NCI-H69 (cell line): ENCODE measurements at places on chromosomes 1 and 21.
A peak's percentile ranks its signal among the peaks of the same experiment; 100 is the strongest.

DNA sequence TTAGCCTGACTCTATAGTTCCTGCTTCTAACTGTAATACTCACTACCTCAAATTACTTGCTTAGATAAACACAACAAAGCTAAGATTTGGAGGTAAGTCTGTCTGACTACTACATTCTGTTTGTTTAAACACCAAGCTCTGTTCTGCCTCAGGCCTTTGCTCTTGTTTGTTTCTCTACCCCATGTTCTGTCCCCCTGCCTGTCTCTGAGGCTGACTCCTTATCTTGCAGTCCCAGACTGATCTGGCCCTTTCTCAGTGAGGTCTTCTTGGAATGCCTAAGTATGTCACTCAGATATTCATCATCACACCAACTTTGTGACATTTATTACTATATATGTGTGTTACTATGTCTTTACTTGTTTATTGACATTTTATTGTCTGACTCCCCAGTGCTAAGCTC lies 425.5 kb downstream of the LMO4 start:
- DNase-seq: peak; percentile 59

DNA sequence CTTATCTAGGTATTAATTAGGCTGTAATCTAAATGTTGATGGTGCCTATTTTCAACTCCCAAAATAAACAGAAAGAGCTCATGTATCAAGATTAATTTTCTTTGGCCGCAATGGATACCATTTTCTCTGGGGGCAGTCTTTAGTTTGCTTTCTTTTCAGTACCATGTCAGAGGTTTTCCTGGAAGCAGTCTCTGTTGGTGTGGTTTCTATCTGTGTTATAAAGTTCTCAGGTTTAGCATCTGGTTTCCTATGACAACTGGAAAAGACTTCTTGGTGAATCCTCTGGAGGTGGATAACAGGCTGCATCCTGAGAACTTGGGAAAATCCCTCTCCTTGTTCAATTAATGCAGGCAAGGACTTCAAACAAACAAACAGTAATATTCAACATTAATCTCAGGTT lies 38.7 kb upstream of the BATF3 start:
- DNase-seq: peak; percentile 25

DNA sequence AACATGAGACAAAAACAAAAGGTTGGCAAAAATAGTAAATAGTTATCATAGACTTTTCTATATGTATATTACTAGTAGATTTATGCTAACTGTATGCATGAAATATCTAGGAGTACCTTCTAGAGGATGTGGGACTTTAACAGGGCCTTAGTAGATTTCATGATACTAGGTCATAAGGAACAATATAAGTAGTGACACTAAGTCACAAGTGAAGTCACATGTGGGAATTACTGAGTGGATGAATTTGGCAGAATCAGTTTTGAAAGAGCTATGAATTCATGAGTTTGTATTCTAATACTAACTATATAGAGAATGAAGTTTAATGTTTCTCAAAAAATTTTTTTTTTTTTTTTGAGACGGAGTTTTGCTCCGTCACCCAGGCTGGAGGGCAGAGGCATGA lies 53.1 kb upstream of the GPR25 start:
- no peak for DNase-seq

- DNase-seq: peak; percentile 84
These were observed 73.3 kb upstream of the PAXBP1 start for GRCh38 chr21:32844653-32845436.

GRCh38 chr1:17189632-17189990 lies 15.3 kb upstream of the PADI1 start:
- no peak for DNase-seq

DNA sequence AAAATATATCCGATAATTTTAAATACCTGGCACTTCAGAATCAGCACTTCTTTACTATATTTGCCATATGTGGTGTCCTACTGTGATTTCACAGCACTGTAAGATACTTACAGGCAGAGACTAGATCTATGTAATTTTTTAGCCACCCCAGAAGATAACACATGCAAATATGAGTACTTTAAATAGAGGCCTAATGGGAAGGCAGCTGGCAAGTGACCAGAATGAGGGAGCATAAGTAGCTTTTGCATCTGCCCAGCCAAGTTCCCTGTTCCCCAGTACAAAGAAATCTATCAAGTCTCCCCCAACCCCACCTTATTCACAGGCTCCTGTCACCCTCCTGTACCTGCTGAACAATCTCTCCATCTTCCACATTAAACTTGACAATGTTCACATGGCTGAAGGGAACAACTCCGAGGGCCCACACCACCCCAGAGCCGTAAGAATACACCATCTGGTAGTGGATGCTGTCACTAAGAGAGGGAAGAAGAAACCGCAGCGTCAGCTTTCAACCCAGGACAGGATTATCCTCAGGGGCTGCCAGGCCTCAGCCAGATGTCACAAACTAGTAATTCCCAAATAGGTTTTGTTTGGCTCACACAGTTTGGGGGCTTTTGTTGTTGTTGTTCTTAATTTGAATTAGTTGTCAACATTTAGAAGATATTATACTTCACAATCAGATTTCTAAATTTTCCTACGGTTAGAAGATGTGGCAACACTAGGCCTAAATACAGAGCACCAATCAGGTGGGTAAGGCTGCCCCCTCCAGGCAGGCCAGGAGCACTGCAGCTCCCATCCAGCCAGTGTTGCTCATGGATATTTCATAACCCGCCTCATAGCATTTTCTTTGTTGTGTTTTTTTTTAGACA lies 10.4 kb downstream of the EMC1 start:
- peak; percentile 8 for DNase-seq

DNA sequence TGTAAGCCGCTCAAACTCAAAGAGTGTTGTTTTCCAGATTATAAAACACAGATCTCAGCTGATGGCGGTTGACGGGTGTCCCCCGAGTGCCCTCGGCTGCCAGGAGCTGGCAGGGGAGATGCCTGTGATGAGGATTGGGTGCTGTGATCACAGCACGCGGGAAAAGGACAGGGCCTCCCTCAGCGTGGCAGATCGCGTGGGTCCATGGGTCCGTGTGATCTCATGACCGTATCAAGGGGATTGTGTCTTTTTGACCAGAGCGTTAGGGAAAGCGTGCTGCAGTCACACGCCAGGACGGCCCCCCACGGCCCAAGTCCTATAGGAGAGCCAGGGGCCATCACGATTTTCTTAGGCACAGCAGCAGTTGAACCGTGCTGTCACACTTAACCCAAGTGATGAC lies 51.9 kb downstream of the PDE9A start:
- no peak for DNase-seq

DNA sequence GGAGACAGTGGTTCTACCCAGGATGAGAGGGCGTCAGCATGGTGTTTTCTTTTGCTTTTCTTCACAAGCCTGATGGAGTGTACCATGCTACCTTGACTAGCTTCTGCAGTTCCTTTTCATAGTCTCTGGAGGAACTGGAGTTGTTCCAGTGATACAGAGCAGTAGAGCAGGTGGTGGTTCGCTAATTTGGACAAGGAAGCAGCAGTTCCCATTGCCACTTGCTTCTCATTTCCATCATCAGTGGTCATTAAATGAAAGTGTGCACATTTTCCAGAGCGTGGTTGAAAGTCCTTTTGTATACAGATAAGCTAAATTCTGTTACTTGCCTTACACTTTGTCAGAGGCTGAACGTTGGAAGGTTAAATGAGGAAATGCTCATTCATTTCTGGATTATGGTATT lies 182.3 kb downstream of the C1orf21 start:
- no peak for DNase-seq

- no peak for DNase-seq
These were observed 30.3 kb downstream of the ZSCAN20 start for GRCh38 chr1:33502726-33503125.

DNA sequence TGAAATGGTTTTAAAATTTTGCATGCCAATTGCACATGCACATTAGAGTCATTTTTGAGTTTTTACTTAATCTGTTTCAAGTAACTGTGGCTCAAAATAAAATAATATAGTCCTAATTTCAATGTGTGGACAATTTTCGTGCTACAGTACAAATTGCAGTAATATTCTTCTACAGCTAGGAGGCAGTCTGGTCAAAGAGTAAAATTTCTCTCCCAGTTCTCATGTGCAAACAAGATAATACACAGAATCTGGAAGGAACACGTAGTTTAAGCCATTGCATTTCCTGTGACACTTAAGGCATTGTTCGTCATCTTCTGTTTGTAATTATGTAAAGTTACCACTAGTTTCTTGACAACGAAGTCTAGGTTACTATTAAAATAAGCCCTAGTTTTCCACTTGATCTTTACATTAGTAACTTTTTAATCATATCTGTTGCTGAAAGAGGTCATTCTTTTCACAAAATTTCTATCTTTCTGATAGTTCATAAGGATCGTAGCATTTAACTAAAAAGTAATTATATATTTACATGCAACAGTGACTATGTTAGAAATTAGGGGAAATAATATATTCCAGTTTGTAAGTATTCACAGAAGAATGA lies 28.9 kb downstream of the ODR4 start:
- peak; percentile 58 for DNase-seq

- DNase-seq: no peak
These were observed 94.1 kb downstream of the PGBD5 start for GRCh38 chr1:230332061-230332460.

DNA sequence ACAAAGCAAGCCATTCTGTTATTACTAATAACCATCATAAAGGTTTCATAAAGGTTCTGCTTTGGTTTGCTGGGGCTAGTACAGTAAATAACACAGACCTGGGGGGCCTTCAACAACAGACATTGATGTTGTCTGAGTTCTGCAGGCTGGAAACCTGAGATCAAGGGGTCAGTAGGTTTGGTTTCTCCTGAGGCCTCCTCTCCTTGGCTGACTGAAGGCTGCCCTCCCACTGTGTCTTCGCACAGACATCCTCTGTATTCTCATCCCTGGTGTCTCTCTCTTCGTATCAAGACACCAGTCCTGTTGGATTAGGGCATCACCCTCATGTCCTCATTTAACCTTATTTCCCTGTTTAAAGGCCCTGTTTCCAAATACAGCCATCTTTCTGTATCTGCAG lies 37.3 kb downstream of the HUNK start:
- DNase-seq: peak; percentile 33

DNA sequence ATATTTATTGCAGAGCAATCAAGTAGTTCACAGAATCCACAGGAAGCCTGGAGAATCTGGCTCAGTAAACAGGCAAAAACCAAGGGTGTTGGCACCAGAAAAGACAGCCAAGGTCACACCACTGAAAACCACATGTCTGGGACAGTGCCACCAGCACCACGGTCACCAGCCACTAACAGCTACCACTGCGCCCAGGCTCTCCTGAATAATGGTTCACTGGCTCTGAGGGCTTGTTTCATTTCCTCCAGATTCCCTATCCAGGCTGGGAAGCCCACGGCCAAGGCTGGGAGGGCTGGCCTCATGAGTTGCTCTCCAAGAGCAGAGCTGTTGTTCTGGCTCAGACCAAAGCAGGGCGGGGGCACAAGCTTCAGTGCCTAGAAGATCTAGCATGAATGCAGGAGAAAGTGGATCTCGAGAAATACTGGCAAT lies 54.5 kb upstream of the PTGFRN start:
- peak; percentile 74 for DNase-seq

GRCh38 chr1:193479187-193479586 lies 292.8 kb upstream of the B3GALT2 start:
- DNase-seq: no peak

GRCh38 chr1:25342846-25343245 lies 4.7 kb downstream of the TMEM50A start:
- DNase-seq: no peak

GRCh38 chr1:184761969-184762485 lies 7.4 kb upstream of the EDEM3 start:
- DNase-seq: no peak

GRCh38 chr1:180199018-180199417 lies 31.0 kb upstream of the LHX4 start:
- DNase-seq: no peak

DNA sequence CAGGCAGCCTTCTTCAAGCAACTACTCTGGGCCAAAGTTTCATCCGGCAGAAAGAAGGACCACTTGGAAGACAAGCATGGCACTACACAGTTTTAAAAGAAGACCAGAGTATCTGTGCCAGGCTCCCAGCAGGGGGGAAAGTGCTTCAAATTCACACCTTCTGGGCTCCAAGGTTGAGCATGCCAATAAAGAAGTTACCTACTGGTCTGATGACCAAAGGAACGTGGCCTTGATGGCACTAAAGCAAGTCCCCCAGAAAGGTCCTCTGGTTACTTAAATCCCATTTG lies 73.5 kb downstream of the CD46 start:
- no peak for DNase-seq

- no peak for DNase-seq
These were observed 43.1 kb downstream of the OPTC start for GRCh38 chr1:203536980-203537455.

- no peak for DNase-seq
These were observed 398.5 kb upstream of the ADAMTS5 start for GRCh38 chr21:27365394-27365793.

- DNase-seq: no peak
These were observed 523.3 kb upstream of the RGS18 start for GRCh38 chr1:191634801-191635508.

- DNase-seq: no peak
These were observed 150.8 kb downstream of the ROR1 start for GRCh38 chr1:63924600-63924999.

DNA sequence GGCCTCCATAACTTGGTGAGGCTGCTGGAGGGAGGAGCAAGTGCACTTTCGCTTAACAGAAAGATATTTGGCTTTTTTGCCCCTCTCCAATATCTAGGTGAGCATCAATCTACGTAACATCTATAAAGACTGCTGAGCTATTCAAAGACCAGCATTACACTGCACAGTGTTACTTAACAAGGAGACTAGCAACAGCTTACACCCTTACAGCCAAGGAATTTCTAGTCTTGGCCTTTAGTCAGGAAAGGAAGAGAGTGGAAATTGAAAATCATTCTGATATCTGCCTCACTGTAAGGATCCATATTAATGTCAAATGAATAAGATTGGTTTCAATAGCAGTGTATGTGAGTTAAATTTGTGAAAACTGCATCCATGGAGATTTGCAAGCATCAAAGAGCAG lies 163.9 kb upstream of the DUSP10 start:
- no peak for DNase-seq

- no peak for DNase-seq
These were observed 8.8 kb upstream of the PIGC start for GRCh38 chr1:172452536-172453152.
